NCI-H1092 (cell line): ENCODE measurements at places on chromosomes 4 and X.
A peak's percentile ranks its signal among the peaks of the same experiment; 100 is the strongest.

GRCh38 chrX:39848243-39848642, 249.5 kb downstream of the BCOR start:
- DNase-seq, result no peak

GRCh38 chr4:172514801-172515200, 653.8 kb upstream of the GALNT7 start:
- DNase-seq, result no peak

DNA sequence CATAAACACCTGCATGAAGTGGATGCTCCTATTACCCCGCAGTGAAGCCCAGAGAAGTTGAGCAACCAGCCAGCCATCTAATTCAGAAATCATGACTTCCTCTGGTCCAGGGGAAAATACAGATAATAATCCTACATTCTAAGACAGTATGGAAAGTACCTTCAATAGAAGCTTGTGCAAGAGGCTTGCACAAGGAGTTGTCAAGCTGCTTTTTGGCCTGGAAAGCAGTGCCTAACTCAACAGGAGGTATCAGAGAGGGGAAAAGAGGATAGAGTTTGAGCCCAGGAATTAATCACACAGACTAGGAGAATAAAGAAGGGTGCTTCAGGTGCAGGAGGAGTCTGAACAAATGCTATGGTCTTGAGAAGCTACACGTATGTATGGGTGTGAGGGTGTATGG, 26.7 kb downstream of the TMEM192 start:
- no peak for DNase-seq

GRCh38 chrX:38661103-38661441, 99.7 kb downstream of the TSPAN7 start:
- DNase-seq, result no peak

- DNase-seq, result peak; percentile 13
These were observed at the start of gene ZFX for GRCh38 chrX:24149351-24150050. Gene ZFX (plus strand): TSS chrX:24149729. CDS start chrX:24172743, 23,014 bp downstream.

DNA sequence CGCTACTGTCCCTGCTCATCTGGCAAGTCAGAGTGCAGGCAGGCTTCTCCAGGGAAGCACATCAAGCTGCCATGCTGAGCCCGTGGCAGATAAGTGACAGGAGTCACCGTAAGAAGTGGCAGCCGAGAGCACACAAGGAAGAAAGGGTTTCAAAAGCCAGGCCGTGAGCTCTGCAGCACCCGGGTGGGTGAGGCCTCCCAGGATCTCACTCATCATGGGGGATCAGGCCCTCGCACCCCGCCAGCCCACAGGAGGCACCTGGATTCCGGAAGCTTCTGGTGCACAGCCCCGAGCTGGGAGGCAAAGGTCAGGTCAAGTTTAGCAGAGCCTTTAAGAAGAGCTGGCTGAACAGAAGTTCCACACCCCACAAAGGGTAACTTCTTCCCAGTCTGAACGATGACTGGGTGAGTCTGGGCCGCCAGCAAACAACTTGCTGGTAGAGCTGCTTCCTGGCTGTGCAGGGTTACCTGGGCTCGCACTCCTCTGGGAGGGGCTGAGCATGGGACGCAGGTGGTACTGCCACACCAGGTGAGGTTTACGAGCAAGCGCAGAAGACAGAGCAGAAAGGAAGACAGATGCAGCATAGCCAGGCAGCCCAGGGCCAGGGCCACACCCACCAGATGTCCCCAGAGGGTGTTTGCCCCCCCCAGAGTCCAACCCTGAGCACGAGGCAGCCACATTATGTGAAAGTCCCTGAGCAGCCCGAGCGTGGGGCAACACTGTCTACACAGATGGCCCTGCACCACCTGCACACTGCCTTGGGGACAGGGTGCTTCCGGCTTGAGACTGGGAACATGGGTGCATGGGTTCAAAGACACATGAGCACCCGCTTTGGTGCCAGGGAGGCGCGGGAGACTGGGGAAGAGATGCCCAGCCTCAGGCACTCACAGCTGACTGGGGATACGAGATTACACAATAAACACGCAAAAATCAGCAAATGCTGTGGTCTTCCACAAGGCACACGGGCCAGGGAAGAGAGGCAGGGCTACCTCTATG, 7.7 kb downstream of the CCNQ start:
- no peak for DNase-seq

- peak; percentile 20 for DNase-seq
These were observed 6.6 kb upstream of the TMEM128 start for GRCh38 chr4:4254666-4255065.

DNA sequence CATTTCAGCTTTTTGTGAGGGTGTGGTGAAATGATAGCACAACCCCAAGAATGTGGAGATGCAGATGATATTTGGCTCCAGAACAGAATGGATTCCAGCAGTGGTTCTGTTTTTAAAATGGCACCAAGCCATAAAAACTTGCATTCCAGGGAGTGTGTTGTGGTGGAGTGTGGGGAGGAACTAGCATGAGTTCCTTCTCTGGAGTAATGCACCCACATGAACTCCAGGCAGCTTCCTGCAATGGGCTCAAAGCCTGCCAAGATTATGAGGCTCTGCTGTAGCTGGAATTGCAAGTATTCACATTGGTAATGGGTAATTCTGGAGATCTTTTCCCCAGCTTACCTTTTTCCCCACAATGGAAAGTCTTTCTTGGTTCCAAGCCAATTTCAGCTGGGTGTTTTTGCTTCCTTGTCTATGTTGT, 161.4 kb downstream of the RAB28 start:
- no peak for DNase-seq
